Astrocyte of the cerebellum (primary cell): ENCODE measurements at places on chromosomes 1 and 21.

- no peak for DNase-seq
Measured at GRCh38 chr1:44884746-44885145, 41.7 kb upstream of the PTCH2 start.

DNA sequence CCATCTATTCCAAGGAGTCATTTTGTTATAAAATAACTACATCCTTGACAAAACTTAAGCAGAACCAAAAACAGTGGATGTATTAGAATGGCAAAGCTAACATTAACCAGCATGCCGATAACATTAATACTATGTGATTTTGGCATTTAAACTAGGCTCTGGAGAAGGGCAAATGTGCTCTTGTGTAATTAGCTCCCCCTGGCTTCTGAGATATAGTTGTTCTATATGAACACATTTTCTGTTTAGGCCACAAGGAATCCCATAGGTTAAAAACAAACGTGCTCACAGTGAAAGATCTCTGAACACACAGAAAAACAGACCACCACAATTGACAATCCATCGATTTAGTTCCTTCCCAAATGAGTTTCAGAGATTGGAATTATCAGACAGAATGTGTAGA, 57.4 kb upstream of the TARS2 start:
- no peak for DNase-seq

- DNase-seq, result no peak
Measured at GRCh38 chr1:6588893-6589520, 9.2 kb downstream of the ZBTB48 start.

GRCh38 chr1:8023287-8023994, 2.7 kb downstream of the ERRFI1 start:
- DNase-seq, result no peak

- no peak for DNase-seq
Measured at GRCh38 chr1:2091611-2092604, 41.7 kb downstream of the PRKCZ start.
